ENCODE measurements at places on chromosomes 16 and 17.

DNA sequence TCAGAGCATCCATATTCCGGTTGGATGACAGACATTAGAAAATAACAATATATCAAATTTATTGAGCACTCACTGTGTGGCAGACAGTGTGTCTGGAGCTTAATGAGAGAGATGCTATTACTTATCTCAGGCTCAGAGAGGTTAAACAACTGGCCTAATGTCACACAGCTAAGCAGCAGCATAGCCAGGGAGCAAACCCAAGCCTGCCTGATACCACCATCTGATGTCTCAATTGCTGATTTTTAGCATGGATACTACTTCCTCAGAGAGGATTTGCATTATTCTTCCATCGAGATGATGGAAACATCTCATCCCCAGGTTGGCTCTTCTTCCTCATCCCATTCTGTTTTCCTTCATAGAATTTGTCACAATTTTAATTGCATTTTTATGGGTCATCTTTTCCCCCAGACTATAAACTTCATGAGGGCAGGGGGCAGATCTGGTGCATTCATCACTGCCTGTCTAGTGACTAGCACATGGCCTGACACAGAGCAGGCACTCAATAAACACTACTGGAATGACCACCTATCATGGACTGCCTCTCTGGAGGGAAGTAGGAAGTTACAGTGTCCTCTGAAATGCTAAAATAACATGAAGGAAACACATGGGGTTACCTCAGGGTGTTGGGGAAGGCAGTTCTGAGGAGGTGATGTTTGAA, 344.8 kb upstream of the CCL2 start:
- no peak for DNase-seq

DNA sequence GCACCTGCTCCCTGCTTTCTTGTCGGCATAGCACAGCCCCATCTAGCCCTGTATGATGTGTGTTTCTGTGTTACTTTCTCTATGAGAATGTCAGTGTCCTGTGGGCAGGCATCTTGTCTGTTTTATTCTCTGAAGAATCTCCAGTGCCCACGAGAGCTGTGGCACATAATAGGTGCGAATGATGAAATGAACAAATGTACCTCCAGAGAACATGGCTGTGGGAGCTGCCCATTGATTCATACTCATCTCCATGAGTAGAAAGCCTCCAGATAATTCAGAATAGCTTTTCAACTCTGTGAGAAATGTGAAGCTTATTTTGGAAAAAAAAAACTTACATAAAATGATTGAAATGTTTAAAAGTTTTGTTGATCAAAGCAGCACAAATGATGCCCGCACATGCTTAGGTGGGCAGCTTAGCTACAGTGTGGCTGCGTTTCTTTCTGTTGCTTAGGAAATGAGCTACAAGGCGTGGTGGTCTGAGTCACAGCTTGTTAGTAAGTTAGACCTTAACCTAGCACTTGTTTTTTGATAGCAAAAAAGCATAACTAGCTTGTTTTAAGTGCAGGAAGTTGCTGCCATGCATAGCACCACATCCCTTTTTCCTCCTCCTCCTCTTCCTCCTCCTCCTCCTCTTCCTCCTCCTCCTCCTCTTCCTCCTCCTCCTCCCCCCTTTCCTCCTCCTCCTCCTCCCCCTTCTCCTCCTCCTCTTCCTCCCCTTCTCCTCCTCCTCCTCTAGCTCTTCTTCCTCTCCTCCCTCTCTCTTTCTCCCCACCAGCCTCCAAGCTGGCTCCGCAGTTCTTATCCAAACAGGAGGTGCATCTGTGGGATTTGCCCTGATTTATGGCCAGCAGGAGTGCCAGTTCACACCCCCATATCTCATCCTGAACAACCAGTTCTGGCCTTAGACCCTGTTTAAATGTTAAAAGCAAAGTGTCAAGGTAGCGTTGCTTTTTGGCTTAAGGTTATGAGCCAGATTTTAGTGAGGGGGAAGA, 221.5 kb downstream of the IRF8 start:
- peak; percentile 16 for DNase-seq

DNA sequence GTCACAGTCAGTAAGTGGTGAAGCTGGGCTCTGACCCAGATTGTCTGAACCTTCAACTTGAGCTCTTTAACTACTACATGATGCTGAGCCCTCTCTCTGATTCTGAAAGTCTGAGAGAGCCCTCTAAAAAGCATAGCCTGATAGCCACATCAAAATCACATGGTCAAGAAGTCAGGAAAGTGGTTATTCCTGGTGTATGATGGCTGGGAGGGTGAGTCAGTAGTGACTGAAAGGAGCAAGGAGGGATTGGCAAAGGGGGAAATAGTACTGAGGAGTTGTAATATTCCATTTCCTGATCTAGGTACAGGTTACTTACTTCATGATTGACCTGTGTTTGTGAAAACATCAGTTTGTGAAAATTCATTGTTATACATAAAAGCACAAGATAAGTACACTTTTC, 89.1 kb downstream of the SSH2 start:
- peak; percentile 45 for DNase-seq

DNA sequence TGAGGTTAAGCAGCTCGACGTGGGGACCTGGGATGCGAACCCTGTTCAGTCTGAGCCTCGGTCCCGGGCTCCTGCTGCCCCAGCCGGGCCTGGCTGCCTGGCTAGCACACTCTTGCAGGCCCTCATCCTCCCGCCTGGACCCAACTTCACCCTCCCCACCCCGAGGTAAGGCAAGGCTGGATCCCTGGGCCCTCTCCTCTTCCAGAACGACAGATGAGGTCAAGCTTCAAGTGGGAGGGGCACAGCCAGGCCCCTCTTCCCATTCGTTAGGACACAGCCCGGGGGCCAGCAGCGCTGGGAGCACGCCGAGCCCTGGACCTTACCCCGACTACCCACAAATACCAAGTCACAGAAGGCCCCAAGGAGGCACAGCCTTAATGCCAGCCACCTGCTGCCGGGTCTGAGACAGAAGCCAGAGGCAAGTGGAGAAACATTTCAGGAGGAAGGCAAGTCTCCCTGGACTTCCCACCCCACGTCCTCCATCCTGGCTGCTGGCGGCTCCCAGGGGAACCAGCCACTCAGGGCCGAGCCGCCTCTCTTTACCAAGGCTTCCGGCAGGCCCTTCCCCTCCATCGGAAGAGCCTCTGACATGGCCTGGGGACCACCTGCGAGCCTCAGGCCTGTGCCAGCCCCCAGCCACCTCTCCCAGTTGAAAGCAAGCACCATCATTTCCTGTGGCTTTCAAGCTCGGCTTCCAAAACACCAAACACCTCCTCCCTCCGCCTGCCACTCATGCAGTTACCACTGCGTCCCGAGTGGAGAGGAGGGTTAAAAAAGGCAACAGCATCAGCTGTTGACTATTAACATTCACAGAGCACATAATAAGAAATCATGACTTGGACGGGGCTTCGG, 59.9 kb downstream of the RPH3AL start:
- no peak for DNase-seq

GRCh38 chr16:13014476-13014875, 113.1 kb downstream of the SHISA9 start:
- no peak for DNase-seq
